Inflammatory macrophage treated with lipopolysaccharide for 1 hour (primary cell): ENCODE measurements at places on chromosomes 7 and 10.

- DNase-seq: no peak
Observed at GRCh38 chr10:2456834-2457233, 610.5 kb upstream of the PFKP start.

DNA sequence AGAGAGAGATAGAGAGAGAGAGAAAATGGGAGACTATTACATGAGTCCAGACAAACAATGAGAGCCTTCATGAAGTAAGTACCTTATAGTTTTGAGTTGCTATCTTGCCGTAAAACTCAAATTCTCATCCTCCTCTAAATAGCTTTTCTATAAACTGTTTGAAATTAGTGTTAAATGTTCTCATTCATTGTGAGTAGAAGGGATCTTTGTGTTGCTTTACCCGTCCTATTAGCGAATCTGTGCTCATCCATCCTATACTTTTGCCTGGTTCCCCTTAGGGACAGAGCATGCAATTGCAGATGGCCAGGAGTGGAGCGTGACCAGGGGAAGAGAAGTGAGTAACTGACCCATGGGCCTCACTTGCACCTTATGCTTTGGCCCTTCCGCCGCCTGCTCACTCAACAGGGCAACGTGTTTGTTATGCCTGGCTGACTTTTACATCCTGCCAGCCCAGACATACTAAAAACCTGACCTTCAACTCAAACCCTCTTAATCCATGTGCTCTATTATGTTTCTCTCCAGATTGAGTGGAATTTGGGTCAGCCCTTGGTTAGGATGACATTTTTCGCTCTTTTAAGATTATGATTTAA lies 244.2 kb upstream of the YAE1 start:
- DNase-seq: no peak

DNA sequence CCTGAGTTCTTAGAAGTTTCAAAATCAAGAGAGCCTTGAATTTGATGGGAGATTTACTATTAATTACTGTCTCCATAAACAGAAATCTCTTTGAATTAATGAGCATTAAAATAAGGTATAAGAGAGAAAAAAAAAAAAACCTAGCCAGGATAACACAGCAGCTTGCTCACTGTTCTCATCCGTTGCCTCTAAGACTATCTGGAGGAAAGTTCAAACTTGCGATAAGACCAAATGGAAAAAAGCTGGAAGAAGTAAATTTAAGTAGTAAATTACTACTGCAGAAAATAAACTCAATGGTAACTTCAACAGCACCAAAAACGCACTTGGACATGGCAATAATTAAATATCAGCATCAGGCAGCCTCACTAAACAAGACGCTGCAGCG lies 36.7 kb downstream of the GNA12 start:
- DNase-seq: no peak

DNA sequence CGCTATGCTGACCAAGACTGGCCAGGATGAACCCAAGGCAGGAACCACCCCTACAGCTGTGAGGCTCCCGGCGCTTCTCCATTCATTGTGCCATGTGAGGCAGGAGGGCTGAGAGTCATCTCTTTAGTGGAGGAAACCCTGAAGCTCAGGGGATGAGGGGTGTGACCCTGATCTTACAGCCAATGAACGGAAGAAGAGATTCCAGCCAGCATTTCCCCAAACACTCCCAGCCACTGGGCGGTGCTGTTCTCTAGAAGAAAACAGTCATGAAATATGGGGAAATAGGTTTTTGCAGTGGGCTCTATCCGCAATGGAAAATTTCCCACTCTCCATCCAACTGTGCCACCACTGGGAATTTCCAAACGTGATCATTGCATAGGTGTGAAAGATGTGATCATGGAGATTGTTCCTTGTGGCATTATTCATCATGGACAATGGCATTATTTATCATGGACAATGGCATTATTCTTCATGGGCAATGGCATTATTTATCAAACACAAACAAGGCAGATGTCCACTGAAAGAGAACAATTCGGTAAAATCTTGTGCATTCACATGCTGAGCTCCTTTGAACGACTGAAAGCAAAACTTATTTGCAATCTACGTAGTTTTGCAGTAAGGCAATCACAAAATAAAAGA lies 14.0 kb upstream of the SLC18A2 start:
- peak; percentile 84 for DNase-seq

DNA sequence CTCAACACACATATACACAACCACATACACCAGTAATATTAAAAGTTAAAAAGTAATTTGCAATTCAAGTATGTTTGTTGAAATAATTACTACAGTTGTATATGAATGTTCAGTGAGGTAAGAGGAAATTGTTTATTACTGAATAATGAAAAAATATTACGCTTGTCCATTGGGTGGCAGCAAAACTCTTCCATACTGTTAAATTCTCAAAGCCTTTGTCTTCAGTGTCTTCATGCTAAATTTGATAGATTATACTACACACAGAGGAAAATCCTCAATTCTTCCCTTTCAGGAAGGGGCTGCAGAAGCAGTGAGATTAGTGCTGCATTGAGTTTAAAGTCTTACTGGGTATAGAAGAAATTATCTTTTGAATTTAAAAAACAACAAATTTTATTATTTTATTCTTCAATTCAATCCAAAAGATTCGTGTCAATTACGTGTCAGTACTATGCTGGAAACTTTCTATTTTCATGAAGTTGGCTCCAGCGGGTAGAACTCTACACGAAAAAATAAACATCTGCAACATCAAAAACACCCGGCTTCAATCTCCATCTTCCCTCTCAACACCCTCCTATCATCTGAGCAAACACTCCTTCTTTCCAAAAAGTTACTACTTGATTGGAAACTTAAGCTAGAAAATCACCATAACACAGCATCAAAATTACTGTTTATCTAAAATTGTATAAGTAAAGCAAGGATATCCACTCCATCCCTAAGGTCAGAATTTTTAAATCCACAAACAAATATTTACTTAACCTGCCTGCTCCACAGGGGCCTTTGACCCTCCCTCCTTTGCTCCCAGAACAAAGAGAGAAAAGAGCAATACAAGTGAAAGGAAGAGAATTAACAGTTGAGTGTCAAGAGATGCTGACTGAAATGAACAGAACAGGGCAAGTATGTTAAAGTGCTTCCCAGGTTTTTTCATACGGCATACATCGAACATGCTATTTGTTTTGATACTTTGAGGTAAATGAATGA lies 37.0 kb upstream of the TES start:
- DNase-seq: peak; percentile 62

DNA sequence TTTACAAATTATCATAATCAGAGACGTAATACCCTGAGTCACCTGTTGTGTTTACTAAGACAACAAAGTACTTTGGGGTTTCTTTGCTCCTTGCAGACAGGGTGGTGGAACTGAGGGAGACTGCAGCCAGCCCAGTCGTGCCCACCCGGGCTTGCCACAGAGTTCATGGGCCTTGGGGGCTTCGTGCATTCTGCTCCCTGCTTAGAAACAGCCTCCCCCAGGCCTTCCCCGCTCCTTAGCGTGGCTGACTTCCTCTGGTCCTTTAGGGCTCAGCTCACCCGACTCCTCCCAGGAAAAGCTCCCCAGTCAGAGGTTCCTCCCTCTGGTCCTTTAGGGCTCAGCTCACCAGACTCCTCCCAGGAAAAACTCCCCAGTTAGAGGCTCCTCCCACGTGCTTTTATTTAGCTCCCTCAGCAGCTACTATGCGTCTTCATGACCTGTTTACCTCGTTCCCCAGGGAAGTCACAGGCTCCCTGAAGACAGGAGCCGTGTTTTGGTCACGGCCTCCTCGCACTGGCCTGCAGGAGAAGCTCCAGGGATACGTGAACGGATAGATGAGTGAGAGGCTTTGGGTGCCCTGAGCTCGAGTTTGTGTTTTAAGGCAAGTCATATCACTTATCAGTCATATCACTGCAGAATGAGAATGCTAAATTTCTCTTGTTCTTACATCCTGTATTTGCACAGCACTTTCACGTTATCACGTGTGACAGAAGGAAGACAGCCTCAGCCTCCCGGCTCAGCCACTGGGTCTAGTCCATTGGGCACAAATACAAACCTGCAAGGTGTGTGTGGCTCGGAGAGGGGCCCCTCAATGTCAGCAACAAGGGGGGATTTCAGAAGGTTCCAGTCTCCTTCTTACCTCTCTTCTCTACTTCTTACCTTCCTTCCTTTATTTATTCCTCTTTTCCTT lies 52.7 kb upstream of the VIPR2 start:
- DNase-seq: peak; percentile 28

GRCh38 chr10:44462338-44462914 lies 77.5 kb upstream of the CXCL12 start:
- DNase-seq: no peak

DNA sequence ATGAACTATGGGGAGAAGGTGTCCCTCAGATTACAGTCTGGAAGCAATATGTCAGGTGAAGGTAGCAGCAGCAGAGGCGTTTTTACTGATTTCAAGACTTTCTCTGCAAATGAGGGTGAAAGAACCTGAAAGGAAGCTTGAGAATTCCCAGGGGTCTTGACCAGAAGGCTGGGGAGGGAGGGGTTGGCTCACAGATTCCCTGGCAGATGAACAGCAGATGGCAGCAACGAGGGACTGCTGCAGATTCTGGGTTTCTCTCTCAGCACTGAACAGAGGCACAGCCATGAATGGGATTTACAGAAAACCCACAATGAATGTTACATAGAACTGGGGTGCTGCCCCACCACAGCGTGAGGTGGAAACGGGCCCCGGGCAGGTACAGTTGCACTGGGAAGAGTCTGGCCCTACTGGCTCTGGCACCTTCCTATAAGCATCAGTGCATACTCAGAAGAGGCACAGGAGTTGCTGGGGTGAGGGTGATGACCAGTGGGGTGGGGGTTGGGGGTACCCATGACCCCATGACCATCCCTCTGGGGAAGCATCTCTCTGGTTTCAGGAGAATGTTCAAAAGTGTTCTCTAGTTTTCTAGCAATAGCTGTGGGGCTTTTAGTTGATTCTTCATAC lies 317.8 kb downstream of the SH2D4B start:
- no peak for DNase-seq

DNA sequence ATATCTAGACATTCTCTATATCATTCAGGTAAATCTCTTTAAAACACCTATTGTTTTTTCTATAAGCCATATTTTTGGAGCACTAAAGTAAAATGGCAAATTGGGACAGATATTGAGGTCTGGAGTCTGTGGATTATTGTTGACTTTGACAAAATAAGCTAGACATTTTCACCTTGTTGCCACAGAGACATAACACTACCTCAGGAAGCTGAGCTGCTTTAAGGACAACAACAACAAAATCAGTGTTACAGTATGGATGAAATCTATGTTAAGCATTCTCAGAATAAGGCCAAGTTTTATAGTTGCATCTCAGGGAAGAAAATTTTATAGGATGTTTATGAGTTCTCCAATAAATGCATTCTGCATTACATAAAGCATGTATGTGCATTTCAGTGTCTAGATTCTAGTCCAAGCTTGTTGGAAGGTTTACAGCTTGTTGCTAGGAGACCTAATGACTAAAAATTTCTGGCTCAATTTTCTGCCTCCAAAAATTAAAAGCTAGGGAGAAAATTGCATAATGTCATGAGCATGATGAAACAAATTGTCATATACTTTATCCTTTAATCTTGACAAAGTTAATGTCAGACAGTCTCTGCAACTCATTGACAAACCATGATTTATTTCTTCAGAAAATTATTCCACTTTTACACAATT lies 18.3 kb downstream of the LIPM start:
- DNase-seq: no peak

DNA sequence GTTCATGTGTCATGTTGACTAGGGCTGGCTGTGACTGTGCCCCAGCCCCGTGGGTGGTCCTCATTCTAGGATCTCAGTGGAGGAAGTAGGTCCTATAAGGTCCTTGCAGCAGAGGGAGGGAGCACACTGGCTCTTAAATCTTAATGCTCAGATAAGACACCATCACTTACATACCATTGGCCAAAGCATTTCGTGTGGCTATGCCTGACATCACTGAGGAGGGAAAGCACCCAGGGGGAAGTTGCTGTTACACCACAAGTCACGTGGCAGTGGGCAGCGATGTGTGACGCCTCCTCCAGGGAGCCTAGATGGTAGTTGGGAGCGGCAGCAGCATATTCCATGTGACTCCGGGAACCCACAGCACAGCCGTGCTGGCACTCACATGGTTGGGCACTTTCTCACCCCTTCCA lies 224.7 kb upstream of the SH2B2 start:
- DNase-seq: peak; percentile 98

- no peak for DNase-seq
Observed at GRCh38 chr10:124588736-124589490, 127.3 kb downstream of the LHPP start.

- DNase-seq: no peak
Observed at GRCh38 chr10:62196528-62196927, 72.1 kb downstream of the RTKN2 start.

DNA sequence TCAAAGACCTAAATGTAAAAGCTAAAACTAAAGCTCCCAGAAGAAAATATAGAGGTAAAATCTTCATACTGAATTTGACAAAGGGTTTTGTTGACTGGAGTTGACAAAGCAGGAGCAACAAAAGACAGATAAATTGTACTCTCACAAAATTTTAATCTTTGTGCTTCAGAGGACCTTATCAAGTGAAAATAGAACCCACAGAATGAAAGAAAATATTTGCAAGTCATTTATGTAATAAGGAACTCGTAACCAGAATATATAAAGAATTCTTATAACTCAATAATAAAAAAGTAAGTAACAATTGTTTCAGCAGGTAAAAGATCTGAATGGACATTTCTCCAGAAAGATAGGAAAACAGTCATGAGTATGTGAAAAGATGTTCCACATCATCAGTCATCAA lies 62.0 kb upstream of the SRRM3 start:
- DNase-seq: no peak

DNA sequence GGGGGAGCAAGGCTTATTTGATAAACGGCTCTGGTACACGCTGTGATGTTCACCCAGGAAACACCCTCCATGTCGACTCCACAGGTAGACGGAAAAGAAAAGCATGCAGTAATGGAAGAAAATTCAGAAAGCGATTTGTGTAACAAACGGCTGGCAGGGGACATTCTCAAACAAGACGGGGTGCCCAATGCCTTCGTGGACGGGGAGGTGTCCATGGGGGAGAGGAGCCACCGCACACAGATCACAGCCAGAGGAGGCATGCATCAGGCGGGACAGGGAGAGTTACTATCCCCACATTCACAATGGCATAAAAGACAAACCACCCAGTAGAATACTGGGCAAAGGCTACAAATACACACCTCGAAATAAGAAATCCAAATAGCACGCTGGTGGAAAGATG lies 20.1 kb downstream of the CNPY1 start:
- no peak for DNase-seq

DNA sequence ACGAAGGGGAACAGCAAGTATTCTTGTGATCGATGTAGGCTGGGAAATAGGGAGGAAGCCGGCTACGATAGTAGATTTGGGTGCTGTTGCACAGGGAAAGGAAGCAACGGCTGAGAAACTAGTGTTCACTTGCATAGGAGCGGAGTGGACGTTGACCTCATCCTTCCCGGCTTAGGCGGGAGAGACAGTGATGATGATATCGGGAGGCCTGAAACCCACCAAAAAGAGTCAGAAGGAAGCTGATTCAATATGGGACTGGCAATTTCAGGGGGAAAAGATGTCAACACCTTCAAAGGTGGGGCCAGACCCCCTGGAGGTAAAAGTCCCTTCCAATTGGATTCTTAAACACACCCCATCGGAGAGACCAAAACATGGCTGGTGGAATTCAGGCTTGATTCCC lies 61.3 kb downstream of the CARD11 start:
- DNase-seq: no peak

- DNase-seq: peak; percentile 79
Observed at GRCh38 chr10:84296091-84296981, 32.1 kb upstream of the CCSER2 start.
